Central memory CD4-positive, alpha-beta T cell (primary cell): ENCODE measurements at places on chromosomes 4 and X.

DNA sequence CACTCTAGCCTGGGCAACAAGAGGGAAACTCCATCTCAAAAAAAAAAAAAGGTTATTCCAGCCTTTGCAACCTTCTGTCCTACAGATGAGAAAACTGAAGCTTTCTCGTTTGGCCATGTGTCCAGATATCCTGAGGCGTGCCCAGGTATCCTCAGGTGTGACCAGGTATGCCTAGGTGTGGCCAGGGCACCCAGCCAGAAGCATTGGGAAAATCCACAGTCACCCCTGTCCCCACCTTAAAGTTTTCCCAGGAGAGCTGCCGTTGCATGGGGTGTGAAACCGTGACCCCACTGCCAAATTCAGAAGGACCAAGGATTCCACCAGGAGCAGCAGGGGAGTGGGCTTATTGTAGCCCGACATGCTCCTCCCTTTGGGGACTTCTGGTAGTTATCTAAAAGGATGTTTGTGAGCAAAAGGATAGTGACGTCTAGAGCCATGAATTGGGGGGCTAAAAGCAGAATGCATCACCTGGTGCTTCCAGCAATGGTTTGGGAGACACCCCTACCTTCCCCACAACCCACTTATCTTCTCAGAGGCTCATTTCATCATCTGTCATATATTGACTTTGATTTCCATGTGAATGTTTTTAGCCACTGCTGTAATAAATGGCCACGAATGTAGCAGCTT is 4.0 kb upstream of the DHRSX start:
- no peak for DNase-seq

DNA sequence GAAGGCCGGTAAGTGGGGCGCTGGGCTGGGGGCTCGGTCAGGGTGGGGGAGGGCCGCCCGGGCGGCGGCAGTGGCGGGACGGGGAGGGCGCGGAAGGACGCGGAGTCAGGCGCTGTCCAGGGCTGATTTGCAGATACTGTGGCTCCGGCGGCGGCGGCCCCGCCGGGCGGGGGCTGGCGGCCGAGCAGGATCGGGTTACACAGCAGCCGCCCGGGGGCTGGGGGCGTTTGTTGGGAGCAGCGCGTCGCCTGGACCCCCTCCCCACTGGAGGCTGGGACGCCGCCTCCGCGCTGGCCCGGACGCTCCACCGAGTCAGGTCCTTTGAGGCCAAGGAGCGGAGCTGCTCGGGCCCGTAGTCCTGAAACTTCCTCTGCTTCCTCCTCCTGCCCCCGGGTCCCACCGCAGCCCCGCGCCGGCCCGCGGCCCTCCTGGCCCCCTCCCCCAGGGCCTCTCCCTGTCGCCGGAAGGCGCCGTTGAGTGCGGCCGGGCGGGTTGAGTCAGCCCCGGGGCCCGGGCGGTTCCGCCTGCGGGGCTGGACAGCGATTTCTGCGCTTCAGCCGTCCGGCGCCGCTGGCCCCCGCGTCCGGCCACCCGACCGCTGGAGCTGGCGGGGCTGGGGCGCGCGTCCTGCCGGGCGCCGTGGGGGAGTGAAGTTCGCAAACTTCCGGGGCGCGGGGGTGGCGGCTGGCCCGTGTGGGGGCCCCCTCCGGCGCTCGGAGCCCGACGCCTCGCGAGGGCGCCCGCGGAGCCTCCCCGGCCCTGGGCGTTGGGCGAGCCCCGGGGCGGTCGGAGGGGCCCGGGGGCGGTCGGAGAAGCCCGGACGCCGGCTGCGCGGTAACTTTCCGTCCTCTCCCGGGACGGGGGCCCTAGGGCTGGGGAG is 746 bp downstream of the REST start:
- peak; percentile 72 for DNase-seq

- no peak for DNase-seq
Measured at GRCh38 chr4:153146031-153146430, 58.2 kb upstream of the TRIM2 start.

- DNase-seq, result no peak
Measured at GRCh38 chr4:138706201-138706600, 309.4 kb upstream of the NOCT start.

GRCh38 chr4:82084747-82085146 is 289.0 kb downstream of the HNRNPD start:
- no peak for DNase-seq

- DNase-seq, result no peak
Measured at GRCh38 chrX:144798972-144799371, 448.3 kb upstream of the SPANXN1 start.

GRCh38 chrX:72020204-72020603 is 109.6 kb downstream of the NHSL2 start:
- DNase-seq, result no peak

GRCh38 chr4:110869862-110870572 is 247.1 kb upstream of the PITX2 start:
- no peak for DNase-seq

GRCh38 chr4:129337228-129337620 is 241.3 kb downstream of the C4orf33 start:
- no peak for DNase-seq

DNA sequence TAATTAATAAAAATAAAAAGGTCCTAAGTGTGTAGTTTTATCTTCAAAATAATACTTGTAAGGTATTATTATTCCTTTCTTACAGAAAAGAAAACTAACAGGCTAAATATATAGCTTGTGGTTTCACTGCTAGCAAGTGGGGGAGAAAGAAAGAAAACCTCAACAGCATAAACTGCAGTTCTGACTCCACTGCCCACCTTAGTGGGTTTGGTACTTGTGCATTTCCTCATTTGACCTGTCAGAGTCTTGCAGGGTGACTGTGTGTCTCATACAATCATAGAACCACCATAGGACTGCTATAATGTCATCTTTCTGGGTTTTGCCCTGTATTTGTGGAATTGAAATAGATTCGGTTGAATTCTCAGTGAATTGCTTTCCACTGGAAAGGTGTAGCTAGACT is 94.7 kb upstream of the PUDP start:
- no peak for DNase-seq

- DNase-seq, result no peak
Measured at GRCh38 chrX:28920153-28920943, 333.1 kb downstream of the IL1RAPL1 start.

GRCh38 chr4:8759987-8760386 is 111.7 kb downstream of the HMX1 start:
- no peak for DNase-seq

DNA sequence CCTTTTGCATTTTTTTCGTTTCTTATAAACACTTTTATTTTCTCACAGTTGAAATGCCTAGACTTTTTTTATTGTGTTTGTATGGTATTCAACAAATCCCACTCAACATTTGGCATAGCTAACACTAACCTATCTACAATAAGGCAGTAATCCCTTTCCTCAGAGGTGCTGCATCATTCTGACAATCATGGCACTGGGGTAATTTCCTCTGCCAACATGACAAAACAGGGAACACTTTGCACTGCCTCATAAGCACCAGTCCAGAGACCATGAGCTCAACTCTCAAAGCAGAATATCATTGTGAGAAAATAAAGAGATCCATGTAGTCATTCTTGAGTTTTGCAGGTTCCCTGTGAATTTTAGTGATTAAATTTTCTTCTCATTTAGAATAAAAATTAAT is 183.8 kb upstream of the INTU start:
- no peak for DNase-seq

GRCh38 chr4:89300060-89300459 is 7.5 kb downstream of the GPRIN3 start:
- no peak for DNase-seq

DNA sequence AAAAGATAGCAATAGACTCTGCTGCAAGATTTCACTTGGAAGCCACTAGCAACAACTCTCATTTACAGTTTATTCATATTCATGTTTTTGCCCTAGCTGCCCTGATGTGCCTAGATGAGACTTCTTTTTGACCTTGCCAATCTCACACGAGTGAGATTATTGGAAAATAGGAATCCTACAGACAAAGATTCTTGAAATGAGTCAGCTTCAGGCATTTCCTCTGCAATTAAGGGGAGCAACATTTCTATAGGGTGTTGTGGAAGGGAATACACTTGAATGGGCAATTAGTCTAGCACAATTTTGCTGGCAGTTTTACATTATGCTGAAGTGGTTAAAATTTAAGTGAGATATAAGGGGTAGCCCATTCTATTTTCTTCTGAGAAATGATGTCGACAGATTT is 217.0 kb upstream of the FAT4 start:
- DNase-seq, result no peak

DNA sequence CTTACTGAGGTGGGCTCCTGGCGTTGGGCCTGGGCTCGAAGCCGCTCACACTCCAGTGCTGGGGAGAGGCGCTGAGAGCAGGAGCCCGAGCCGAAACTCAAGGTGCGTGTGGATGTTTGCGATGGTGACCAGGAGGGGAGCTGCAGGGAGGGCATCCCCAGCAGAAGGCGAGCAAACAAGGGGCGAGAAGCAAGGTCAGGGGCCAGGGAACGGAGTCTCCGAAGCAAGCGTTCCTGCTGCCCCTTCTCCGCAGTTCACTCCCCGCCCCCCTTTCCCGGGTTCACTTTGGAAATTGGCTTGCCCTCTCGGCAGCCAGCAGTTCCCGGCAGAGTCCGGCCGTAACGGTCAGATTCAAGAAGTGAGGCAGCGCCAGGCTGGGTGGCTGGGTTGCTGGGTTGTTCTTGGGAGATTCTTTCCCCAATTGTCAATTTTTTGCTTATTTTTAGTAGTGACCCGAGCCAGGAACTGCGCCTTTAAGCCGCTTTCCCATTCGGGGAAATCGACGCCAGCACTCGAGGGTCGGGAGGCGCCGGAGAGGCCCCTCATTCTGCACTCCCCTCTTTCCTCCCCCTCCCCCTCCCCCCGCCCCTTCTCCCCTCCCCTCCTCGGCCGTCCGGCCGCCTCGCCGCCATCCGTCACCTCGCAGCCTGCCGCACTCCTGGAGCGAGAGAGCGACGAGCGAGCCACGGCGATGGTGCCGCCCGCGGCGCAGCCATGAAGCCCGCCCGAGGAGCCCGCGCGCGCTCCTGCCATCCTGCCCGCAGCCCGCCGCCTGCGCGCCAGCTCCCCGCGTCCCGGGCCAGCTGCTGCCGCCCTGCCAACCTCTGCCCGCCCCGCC is at the start of gene FRMPD3:
FRMPD3 (plus strand) TSS at position 655 of the 838 bp plus-strand sequence. CDS start 76,937 bp downstream, outside the sequence.
- no peak for DNase-seq

GRCh38 chr4:54657551-54658251 is at the start of gene KIT:
Gene KIT (plus strand): TSS chr4:54657957. CDS start chr4:54658015, 58 bp downstream.
- DNase-seq, result peak; percentile 6

DNA sequence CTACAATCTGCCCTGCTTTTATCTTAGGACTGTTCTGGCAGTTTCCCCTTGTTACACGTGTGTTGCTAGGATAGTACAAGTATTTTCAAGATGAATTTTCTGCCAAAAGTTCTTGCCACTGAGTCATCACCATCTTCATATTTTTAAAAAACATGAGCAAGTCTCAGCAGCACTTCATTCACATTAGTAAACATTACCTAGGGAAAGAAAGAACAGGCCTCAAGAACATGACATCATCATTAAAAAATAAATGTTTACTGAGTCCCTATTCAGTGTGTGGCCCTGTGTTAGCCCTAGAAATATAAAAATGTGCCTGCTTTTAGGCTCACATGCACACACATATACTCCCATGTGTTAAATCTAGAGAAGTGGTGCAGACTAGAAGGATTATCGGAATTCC is 18.7 kb upstream of the GPC3 start:
- no peak for DNase-seq

- DNase-seq, result no peak
Measured at GRCh38 chrX:69424910-69425309, 79.2 kb upstream of the NALF2 start.

DNA sequence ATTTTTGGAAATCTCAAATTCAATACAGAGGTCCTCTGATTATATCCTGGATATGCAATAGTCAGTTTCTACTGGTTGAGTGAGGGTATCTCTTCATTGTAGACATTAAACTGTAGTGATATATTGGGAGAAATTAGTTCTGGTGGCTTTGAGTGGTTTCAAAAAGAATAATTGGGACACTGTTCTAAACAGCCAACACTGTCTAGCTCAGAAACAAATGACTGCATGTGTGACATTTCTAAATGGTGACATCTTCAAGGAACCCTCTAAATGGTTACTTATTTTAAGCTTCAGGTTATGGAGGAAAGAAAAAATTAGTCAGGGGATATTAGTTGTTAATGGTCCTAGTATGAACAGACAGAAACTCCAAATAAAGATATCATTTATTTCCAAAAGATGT is 186.2 kb downstream of the LARP7 start:
- no peak for DNase-seq

- peak; percentile 47 for DNase-seq
Measured at GRCh38 chr4:4574792-4575191, 32.9 kb upstream of the STX18 start.

DNA sequence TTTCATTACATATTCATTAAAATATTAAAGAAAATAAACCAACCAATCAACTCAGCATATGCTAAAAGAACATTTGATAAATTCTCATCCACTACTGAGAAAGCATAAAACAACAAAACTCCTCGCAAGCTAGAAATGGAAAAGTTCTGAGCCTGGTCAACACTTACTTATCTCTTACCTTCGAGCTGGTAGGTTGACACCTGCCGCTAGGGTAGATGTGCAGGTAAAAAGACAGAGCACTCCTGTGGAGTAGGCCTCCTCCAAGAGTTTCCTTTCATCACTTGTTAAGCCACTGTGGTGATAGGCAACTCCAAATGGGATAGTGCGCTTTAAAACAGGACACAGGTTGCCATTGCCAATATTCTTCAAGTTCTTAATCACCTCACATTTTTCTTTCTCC is 18.9 kb downstream of the HELQ start:
- DNase-seq, result no peak

DNA sequence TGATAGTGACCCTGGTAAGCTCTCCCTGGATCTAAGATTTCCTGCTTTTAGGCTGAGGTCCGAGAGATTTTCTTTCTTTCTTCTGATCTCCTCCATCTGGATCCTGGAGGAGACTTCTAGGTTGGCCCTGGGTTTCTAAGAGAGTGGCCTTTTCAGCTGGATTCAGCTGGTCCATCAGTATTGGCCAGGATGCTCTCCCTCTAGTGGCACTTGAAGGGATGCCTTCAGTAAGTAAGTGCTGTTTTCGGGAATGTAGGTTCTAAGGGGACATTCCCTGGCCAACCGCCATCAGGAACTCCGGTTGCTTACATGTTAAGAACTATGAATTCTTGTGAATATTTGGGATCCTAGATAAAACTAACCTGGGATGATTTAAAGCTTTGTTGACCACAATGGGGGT is 56.9 kb downstream of the SERTM2 start:
- DNase-seq, result no peak

GRCh38 chrX:149827254-149827653 is 45.5 kb downstream of the MAGEA9 start:
- no peak for DNase-seq

- DNase-seq, result peak; percentile 40
Measured at GRCh38 chrX:53284684-53285447, 3.5 kb upstream of the IQSEC2 start.

DNA sequence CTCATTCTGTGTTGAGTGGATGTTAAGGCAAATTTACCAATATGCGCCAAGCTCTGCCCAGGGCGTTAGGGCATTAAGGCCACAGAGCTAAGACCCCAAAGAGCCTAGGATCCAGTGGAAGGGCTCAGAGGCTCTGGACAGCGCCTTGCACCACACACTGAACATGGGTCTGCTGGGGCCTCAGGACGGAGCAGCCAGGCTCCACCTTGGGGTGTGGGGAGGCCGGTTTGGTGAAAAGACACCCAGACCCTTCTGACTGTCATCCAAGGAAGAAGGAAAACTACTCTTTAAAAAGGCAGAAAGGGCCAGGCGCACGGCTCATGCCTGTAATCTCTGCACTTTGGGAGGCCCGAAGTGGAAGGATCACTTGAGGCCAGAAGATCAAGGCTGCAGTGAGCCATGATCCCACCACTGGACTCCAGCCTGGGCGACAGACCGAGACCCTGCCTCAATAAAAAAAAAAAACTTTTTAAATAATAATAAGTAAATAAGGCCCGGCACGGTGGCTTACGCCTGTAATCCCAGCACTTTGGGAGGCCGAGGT is 1.3 kb upstream of the MRFAP1 start:
- DNase-seq, result no peak
